ENCODE measurements at places on chromosomes 12 and 14. TPM values are rescaled to one million over a fixed set of nuclear protein-coding genes. Genes with fewer than 3 reads are reported as not detected.
A peak's percentile ranks its signal among the peaks of the same experiment; 100 is the strongest.

Gene SRGAP1
- polyA plus RNA-seq, result 12.5 TPM

DNA sequence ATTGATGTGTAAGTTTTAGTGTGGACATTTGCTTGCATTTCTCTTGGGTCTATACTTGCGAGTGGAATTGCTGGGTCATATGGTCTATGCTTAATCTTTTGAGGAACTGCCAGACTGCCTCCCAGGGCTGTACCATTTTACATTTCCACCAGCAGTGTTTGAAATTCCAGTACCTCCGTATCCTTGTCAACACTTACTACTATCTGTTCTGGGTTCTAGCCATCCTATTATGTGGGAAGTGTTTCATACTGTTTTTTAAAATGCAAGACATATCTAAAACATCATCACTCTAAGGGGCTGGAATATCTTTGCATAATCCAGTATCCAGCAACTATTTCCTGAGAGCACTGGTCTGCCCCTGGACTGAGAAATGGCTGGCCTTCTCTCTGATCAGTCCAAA, 80.2 kb upstream of the RIN3 start:
- no peak for DNase-seq

GRCh38 chr12:64446295-64446694, 5.6 kb upstream of the TBK1 start:
- no peak for DNase-seq

GRCh38 chr12:108511633-108512540, 3.2 kb upstream of the FICD start:
- DNase-seq, result peak; percentile 80

DNA sequence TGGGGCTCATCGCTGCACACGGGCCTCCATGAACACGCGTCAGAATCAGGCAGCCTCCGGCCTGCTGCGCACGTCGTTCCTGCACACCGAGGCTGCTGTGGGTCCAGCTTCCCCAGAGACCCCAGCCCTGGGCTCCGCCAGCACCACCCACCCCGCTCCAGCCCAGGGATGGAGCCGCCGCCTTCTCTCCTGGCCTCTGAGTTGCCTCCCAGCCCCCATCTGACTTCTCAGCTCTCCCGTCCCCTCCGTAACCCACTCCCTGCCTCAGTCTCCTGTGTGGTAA, 253.9 kb upstream of the SFSWAP start:
- DNase-seq, result no peak
